CD4-positive, alpha-beta T cell treated with Interleukin-6 for 4 hours (primary cell): ENCODE measurements at places on chromosomes 1 and 21.

- DNase-seq, result no peak
Observed at GRCh38 chr1:28835237-28835650, 23.3 kb downstream of the OPRD1 start.

- no peak for DNase-seq
Observed at GRCh38 chr1:206037581-206037980, 13.9 kb upstream of the CTSE start.

GRCh38 chr1:50106095-50106761 is 2.5 kb upstream of the ELAVL4 start:
- no peak for DNase-seq

GRCh38 chr1:31425301-31426081 is 12.5 kb downstream of the SERINC2 start:
- no peak for DNase-seq

DNA sequence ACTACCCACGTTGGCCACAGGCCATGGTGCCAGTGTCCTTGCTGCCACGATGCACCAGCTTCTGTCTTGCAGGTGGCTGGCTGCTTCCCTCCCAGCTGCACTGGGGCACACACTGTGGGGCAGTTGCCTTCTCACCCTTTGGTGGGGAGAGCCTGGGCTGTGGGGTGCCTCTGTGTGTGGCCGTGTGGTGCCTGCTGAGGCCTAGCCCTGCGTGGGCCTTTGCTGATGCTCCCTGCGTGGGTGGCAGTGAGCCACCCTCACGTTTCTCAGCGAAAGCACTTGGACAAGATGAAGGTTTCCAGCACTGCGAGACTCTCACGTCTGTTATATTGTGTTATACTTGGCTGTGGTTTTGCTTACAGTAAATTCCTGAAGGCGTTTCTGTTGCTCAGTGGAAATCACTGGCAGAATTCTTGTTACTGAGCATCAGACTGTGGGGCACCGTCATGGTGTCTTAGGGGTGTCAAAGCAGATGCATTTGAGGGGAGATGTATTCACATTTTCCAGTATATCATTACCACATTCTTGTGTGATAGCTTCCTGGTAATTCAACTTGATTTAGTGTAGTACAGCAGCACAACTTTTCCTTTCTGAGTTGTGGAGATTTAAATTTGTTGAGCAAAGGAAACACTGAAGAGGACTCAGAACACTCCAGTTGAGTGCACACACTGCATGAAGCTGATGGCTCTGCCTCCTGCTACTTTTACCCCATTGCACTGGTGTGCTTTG is 124.7 kb downstream of the PCBP3 start:
- DNase-seq, result no peak

GRCh38 chr21:37435120-37435519 is 68.5 kb downstream of the DYRK1A start:
- DNase-seq, result peak; percentile 51

GRCh38 chr1:31400393-31400792 is 12.6 kb upstream of the SERINC2 start:
- no peak for DNase-seq

DNA sequence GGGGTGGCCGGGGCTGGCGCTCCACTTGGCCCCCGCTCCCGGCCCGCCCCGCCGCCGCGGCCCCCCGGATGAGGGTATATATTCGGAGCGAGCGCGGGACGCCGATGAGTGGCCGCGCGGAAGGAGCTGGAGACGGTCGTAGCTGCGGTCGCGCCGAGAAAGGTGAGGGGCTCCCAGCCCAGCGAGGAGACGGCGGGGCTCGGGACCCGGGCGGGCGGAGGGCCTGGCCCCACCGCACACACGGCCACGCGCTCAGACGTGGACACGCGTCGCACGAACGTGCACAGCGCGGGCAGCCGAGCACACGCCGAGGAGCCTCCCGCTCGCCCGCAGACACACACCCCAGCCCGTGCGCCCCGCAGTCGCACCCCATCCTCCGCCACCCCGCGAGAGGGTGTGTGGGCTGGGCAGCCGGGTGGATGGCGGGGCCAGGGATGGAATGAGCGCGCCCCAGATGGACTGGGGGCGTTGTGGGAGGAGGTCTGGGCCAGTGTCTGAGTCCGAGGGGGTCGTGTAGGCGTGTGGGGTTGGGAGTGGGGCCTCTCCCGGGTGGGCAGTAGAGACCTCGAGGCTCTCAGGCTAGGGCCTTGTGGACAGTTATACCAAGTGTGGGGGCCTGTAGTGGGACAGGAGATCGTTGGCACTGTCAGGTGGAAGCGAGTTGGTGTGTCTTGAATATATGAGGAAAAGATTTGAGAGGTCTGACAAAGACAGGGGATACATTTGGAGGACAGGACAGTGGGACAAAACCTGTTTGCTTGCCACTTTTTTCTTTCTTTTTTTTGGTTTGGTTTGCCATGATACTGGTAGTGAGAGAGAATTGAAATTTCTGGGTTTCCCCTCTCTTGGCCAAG is at the start of gene UAP1:
TSS of gene UAP1 (plus strand) at position 107 of the 854 bp plus-strand sequence. CDS start 4,347 bp downstream, outside the sequence.
- DNase-seq, result no peak

- DNase-seq, result peak; percentile 39
Observed at GRCh38 chr1:17502326-17502778, 37.1 kb upstream of the ARHGEF10L start.

GRCh38 chr21:38663282-38663681 is 142.4 kb upstream of the ETS2 start:
- DNase-seq, result no peak
